ENCODE measurements at places on chromosomes 7 and 10.

DNA sequence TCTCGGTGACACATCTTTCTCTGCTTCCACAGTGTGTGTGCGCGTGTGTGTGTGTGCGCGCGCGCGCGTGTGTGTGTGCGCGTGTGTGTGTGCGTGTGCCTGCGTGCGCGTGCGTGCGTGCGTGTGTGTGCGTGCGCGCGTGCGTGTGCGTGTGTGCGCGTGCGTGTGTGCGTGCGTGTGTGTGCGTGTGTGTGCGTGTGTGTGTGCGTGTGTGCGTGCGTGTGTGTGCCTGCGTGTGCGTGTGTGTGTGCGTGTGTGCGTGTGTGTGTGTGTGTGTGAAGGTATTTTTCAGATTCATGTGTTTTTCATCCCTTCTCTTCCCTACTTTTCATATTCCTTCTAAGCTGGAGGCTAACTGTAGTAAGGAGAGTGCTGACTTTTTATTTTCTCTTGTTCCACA lies 148.4 kb downstream of the CREB5 start:
- DNase-seq: no peak

DNA sequence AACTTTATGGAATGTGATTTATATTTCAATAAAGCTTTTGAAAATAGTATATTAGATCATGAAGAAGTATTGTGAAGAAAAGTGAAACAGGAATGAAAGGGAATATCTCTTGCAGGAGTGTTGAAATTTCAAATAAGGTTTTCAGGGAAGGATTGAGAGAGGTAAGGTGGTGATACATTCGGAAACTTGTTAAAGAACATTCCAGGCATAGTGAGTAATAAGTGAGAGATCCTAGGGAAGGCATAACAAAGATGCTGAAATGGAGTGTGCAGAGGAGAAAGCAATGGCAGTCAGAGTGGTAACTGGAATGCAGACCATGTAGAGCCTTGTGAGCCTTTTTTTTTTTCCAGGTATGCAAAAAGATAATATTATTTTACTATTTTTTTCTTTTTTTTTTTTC lies 4.1 kb downstream of the OR9A4 start:
- DNase-seq: no peak

GRCh38 chr10:113980408-113981087 lies 63.1 kb upstream of the ADRB1 start:
- no peak for DNase-seq

DNA sequence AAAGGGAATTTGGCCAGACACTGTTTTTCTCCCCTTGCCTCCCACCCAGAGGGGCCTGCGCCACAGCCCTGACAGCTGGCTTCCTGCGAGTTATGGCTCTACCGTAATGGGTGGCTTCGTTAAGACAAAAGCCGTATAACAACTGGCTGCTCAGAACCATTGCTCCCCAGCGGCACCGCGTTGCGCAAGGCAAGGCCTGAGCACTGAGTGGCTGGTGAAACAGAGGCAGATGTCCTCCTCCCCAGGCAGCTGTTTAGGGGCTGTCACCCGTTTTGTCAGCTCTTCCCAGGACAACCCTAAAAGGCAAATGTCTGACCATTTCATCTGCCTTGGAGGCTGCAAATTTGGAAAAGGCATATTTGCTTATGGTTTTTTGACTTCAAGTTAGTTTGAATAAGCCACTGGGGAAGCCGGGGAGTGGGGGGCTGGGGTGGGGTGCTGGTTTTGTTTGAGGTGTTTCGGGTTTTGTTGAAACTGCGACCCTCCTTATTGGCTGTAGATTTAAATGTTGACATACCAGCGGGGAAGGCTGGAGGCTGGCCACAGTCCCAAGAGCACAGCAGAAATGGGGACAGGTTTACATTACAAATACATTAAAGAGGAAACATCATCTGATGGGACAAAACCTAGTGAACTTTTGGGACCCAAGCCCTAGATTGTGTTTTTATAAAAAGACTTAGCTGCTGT lies 681 bp upstream of the SPOCK2 start:
- DNase-seq: peak; percentile 60

DNA sequence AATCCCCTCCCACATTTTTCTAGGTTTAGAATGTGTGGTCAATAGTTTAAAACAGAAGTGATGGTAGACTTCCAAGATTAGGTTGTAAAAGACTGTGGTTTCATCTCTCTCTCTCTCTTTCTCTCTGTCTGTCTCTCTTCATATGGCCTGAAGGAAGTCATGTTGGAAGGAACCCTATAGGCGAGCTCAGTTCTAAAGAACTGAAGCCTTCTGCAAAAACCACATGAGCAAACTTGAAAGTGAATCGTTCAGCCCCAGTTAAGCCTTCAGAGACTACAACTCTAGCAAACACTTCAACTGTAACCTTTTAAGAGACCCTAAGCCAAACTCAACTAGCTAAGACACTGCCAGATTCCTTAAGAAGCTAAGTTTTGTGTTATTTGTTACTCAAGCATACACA lies 707.5 kb upstream of the LRRTM3 start:
- DNase-seq: no peak

- DNase-seq: no peak
These were observed 207.6 kb upstream of the KLF6 start for GRCh38 chr10:3992382-3993178.

GRCh38 chr10:43076876-43077420 lies at the start of gene RET:
TSS of gene RET (plus strand) at chr10:43077069. CDS start at chr10:43077259, 190 bp downstream.
- DNase-seq: no peak

DNA sequence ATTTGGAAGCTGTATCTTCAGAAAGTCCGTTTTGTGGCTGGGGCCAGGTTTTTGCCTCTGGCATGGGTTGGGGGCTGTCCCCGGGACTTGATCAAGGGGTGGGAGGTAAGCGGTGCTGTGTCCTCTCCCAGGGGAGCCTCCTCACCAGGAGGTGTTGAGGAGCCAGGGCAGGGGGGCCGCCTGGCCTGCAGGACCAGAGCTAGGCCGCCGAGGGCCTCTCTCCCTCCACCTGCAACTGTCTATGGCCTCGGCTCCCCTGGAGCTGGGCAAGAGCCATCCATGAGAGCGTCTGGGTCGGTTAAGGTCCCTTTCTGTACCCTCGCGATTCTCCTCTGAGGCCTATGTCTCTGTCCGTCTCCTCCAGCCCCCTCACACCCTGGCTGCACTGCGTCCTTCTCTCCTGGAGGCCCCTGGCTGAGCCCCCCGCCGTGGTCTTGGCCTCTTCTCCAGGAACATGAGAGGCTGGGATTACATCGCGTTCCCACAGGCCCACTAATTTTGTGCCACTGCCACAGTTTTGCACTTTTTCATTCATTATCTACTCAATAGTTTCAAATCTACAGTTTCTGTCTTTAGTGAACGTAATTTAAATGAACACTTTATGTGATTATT lies 20.6 kb downstream of the CALML5 start:
- DNase-seq: no peak

GRCh38 chr7:146728141-146728540 lies 611.5 kb downstream of the CNTNAP2 start:
- DNase-seq: no peak

DNA sequence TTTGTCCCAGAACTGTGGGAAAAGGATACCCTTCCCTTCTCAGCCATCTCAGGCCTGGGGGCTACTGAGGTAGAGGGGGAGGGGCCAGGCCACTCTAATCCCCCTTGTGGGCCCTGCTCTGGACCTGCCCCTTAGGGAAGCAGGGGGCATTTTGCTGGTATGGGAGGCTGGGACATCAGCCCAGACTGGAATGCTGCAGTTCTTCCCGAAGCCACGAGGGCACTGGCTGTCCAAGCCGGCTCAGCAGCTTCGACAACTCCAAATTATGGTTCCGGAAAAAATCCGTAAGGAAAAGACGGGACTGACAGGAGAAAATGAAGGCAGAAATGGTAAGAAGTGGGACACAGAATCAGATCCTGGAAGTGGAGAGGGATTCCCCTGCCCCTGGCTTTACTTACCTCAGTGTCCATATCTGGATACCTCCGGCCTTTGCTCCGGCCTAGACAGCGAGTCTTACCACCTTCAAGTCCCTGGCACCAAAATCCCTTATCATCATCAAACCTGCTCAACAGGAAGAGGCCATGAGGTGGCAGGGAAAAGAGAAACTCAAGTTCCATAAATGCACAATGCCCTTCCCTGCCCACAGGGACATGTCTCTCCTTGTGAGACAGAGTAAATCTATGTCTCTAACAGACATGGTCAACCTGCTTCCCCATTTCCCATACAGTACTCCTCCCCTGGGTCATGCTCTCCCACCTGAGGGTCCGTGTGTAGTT lies 9.0 kb downstream of the NDST2 start:
- no peak for DNase-seq

- no peak for DNase-seq
These were observed 425.0 kb downstream of the KCNMA1 start for GRCh38 chr10:77212632-77213031.

- no peak for DNase-seq
These were observed 5.1 kb upstream of the PLEKHS1 start for GRCh38 chr10:113746217-113746957.

DNA sequence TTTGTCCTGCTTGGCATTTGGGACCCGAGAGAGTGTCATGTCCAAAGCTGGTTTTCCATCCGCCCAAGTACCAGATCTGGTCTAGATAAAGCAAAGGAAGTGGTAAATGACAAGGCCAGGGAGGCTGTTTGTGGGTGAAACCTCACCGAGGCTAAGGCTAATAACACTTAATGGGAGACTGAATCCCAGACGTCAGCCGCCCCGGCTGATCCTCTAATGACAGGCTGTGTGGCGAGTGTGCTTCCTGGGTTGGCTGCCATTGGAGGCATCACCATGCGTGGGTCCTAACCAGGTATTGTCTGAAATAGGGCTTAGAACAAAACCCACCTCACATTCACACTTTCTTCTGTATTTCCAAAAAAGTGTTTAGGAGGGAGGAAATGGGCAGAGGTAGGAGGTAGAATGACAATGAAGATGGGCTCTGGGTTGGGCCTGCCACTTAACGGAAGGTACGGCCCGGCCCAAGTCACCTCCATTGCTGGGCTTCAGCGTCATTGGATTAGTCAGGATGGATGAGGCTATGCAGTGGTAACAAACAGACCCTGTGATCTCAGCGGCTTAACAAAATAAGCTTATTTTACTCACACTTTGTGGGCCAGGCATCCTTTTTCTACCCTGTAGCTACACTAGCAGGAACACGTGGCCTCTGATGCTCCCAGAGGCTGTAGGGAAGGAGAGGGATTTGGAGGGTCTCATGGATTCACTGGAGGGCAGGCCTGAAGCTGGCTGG lies 59.7 kb downstream of the PROSER2 start:
- no peak for DNase-seq

GRCh38 chr7:44607141-44608068 lies 978 bp downstream of the OGDH start:
- no peak for DNase-seq

DNA sequence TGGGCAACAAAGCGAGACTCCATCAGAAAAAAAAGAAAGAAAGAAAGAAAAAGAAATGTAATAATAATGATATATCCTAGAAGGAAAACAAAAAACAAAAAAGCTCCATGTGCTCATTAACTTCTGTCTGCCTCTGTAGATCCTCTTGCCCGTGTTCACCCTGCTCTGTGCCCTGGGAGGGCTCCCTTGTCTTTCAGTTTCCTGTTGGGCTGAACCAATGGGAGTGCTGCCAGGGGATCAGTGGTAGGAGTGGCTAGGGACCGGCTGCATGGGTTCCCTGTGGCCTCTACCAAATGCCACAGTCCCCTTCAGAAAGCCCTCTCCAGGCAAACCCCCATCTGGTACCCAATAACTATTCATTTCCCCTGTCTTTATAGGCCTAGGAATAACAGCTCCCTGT lies 51.8 kb upstream of the PARD3 start:
- no peak for DNase-seq

GRCh38 chr7:5083311-5083711 lies 37.7 kb downstream of the RBAK start:
- no peak for DNase-seq

GRCh38 chr10:67668448-67668847 lies 27.5 kb downstream of the CTNNA3 start:
- DNase-seq: no peak

DNA sequence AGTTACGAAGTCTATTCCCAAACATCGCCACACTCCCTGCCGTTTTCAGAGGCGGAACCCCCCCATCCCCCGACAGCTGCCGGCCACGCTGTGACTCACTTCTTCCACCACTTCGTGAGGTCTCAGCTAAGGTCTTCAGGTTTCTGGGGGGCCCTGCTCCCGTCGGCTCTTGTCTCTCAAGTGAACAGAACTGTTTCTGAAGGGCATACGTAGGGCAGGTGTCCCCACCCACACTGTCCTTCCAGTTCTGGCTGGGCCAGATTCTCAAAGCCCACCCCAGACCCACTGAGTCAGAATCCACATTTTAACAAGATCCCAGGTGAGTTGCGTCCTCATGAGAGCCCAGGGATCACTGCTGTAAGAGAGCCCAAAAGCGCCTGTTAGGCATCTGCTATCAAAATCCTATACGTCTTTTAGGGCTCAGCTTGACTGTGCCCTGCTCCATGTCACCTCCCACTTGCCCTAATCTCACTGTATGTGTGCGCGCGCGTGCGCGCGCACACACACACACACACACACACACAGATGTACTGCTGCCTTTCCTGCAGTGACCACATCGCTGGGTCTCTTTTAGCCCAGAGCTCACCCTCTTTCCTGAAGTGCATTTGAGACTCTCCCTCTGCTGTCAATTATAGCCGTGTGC lies 78.8 kb downstream of the PROSER2 start:
- DNase-seq: no peak

DNA sequence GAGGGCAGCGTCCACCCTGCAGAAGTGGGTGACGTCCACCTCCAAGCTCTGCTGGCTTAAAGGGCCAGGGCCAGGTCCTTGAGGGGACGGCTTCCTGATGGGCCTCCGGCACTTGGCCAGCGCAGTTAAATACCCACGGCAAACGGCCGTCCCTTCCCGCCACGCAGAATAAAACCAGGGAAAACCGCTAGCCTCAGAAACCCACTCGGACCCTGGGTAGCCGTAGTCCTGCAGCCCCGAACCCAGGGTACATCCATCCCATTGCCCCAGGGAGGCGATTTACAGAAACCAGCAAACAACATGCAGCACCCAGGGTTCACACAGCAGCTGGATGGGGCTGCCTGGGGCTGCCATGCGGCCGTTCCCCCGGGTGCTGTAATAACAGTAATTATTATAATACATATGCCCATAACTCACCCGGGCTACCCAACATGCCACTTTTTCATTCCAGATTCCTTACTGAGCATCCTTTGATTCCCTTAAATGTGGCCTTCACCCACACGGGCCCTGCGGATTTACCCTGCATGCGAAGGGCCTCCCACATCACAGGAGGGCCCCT lies 81.5 kb upstream of the PDGFA start:
- DNase-seq: no peak

- DNase-seq: no peak
These were observed 148.0 kb downstream of the ZNF33B start for GRCh38 chr10:42490368-42490767.

- no peak for DNase-seq
These were observed 694.8 kb downstream of the PHTF2 start for GRCh38 chr7:78493401-78493800.

GRCh38 chr10:102775201-102775934 lies 31.6 kb downstream of the WBP1L start:
- no peak for DNase-seq

All from immature natural killer cell (primary cell).